Central memory CD4-positive, alpha-beta T cell (primary cell): ENCODE measurements at places on chromosomes 11 and 22.

DNA sequence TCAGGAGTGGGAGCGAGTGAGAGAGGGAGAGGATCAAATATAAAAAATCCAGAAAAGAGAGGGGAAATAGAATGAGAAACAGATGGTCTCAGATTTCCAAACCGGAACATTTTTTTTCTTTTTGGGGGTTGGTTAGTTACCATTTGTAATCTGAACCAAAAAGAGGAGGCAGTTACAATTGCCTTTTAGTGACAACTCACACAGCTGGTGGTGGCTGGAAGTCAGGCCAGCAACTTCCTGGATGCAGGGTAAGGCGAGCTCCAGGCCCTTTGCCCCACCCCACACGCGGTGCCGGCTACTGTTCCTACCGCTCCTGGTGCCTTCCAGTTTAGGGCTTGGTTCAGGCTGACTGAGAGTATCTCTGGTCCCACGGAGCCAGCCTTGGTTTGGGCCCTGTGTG is 21.0 kb upstream of the UBASH3B start:
- no peak for DNase-seq

GRCh38 chr22:35313311-35314121 is 13.8 kb downstream of the TOM1 start:
- DNase-seq, result no peak

- DNase-seq, result no peak
Measured at GRCh38 chr11:69497221-69497787, 15.8 kb downstream of the LINC01488 start.

GRCh38 chr11:100929377-100929776 is 200.2 kb downstream of the PGR start:
- DNase-seq, result no peak

GRCh38 chr11:47791774-47792430 is 24.8 kb upstream of the FNBP4 start:
- no peak for DNase-seq
